ENCODE measurements at places on chromosomes 6 and 20.
A peak's percentile ranks its signal among the peaks of the same experiment; 100 is the strongest.

- DNase-seq, result no peak
Observed at GRCh38 chr20:64150756-64151632, 13.3 kb upstream of the MYT1 start.

DNA sequence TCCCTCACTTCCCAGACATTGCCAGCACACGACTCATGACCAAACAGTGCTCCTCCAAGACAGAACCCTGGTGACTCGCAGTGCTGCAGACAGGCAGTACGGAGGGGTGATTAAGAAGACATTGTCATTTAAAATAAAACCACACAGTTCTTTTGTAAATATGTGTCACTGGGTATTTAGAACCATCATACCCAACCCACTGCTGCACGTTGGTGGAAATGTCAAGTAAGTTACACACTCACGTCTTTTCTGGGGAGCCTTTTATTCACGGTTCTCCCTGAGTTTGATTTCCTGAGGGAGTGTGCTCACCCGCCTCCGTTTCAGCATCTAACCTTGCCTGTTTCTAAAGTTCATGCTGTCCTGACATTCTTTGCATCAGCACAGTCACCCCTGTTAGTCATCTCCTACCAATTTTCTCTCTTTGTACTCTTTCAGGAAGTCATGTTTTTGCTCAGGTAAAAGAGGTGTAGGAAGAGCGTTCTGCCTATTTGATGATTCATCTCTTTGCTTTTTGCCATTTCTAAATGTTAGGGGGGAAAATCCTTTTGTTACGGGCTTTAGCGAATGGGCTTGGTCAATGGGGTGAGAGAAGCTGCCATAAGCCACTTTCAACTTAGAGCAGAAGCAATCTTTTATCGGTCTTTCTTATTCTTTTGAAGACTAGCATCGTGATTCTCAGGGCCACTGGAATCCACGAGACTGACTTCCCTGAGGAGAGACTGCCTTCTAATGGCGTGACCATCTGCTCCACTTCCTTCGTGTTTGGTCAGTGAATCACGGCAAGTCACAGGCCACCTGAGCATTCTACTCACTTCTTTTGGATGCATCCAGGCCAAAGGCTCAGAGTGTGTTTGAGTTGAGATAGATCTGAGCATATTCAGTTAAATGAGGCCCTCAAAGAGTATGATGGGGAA lies 512.8 kb upstream of the JARID2 start:
- DNase-seq, result peak; percentile 19

- DNase-seq, result no peak
Observed at GRCh38 chr6:104431096-104431495, 428.6 kb downstream of the HACE1 start.

GRCh38 chr6:126002755-126003679 lies 16.7 kb downstream of the TRMT11 start:
- DNase-seq, result no peak

- no peak for DNase-seq
Observed at GRCh38 chr6:80376411-80376810, 269.9 kb downstream of the BCKDHB start.

GRCh38 chr6:157841211-157841840 lies 18.3 kb downstream of the SNX9 start:
- no peak for DNase-seq

- DNase-seq, result no peak
Observed at GRCh38 chr6:84422380-84422968, 195.0 kb upstream of the CEP162 start.
